ENCODE measurements at places on chromosomes 12 and 14.

DNA sequence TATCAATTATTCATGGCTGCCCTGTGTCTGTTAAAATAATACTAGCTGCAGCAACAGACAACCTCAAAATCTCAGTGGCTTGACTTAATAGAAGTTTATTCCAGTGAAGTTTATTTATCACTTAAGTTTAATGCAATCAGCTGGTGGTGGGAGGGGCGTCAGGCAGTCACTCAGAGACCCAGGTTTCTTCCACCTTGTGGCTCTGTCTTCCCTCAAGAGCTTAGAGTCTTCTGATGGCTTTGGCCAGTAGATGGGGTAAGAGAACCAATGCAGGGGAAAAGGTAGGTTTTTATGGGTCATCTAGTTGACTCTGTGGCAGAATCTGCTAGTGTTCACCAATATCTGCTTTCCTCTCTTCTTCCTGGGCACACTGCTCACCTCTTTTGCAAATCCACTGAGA is 668.9 kb downstream of the AACS start:
- peak; percentile 3 for DNase-seq

DNA sequence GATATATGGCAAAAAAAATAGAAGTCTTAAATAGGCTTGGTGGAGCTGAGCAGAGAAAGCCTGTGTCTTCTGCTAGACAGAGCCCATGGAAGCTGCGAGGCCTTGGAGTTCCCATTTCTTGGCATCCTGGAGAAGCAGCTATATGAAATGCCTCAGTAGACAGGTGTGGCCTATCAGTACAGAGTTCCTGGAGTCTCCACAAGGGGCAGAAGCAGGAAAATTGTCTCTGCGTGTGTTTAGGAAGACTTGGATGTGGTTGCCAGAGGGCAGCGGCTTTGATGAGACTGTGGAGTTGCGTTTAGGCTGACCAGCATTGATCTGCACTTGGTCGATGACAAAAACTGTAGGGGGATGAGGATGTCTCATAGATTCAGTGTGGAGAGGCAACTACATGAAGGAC is 334.5 kb upstream of the SEL1L start:
- no peak for DNase-seq

- no peak for DNase-seq
Measured at GRCh38 chr12:84661786-84662185, 250.8 kb downstream of the SLC6A15 start.

- no peak for DNase-seq
Measured at GRCh38 chr12:115930336-115930735, 347.2 kb downstream of the MED13L start.

DNA sequence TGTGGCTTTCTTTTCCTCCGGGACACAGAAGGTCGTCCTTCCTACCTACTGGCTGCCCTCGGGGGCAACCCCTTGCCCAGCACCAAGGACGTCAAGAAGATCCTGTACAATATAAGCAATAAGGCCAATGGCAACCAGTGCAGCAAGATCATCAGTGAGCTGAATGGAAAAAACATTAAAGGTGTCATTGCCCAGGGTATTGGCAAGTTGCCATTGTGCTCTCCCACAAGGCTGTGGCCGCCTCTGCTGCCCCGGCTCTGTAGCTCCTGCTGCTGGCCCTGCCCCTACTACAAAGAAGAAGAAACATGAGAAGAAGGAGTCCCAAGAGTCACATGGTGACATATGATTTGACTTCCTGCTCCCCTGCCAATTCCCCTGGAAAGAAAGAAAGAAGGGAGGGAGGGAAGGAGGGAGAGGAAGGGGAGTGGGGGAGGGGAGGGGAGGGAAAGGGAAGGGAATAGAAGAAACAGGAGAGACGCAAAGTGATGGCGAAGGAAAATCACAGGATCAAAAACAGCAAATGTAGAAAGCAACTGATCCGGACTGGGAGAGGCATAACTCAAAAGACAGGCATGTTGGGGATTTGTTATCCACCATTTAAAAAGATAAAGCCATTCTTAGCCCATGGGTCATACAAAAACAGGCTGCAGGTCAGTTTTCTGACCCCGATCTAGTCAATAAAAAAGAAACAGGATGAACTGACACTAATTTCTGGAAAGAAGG is 61.3 kb upstream of the RESF1 start:
- DNase-seq: peak; percentile 44

DNA sequence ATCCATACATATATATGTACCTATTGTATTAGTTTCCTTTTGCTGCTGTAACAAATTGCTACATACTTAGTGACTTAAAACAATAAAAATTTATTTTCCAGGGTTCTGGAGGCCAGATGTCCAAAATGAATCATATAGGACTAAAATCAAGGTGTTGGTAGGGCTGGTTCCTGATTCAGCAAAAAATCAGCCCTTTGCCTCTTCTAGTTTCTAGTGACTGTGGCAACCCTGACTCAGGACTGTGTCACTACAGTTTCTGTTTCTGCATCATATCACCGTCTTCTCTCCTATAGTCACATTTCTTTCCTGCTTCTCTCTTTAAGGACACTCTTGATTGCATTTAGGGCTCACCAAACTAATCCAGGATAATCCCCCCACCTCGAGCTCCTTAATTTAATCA is 386.3 kb upstream of the TBX3 start:
- peak; percentile 48 for DNase-seq

GRCh38 chr12:48907245-48907644 is 18.0 kb downstream of the FKBP11 start:
- no peak for DNase-seq

GRCh38 chr14:105187116-105187515 is 6.0 kb upstream of the NUDT14 start:
- DNase-seq: no peak
